ENCODE measurements at places on chromosomes 3 and 15. TPM values are rescaled to one million over a fixed set of nuclear protein-coding genes. Genes with fewer than 3 reads are reported as not detected.

The HACD2 gene
- 67.8 TPM for total RNA-seq

The NTRK3 gene
- 0.73 TPM for total RNA-seq

The GNAT1 gene
- not detected for total RNA-seq

The PSMD6 gene
- total RNA-seq, result 53.5 TPM

The TMEM39A gene
- 103 TPM for total RNA-seq

The CCNL1 gene
- total RNA-seq, result 215 TPM

The ANKUB1 gene
- 0.16 TPM for total RNA-seq

The KIF9 gene
- total RNA-seq, result 2.1 TPM

The ITPKA gene
- total RNA-seq, result 0.32 TPM

The SH2D7 gene
- not detected for total RNA-seq

The ASB14 gene
- total RNA-seq, result not detected

The NR1I2 gene
- not detected for total RNA-seq

The ALDH1A3 gene
- total RNA-seq, result 302 TPM

The KLHL6 gene
- total RNA-seq, result under 0.01 TPM

The TIGIT gene
- not detected for total RNA-seq

The CCDC54 gene
- not detected for total RNA-seq

The SLC25A20 gene
- total RNA-seq, result 20.3 TPM

The LRRC31 gene
- not detected for total RNA-seq

The SERPINI2 gene
- not detected for total RNA-seq

The IL5RA gene
- not detected for total RNA-seq

The GOLGA8G gene
- under 0.01 TPM for total RNA-seq

The ADGRG7 gene
- total RNA-seq, result not detected

The UPK1B gene
- not detected for total RNA-seq

The CSPG4 gene
- total RNA-seq, result 181 TPM
